ENCODE measurements at places on chromosomes 4 and X.
A peak's percentile ranks its signal among the peaks of the same experiment; 100 is the strongest.

GRCh38 chr4:179634862-179635261, 2192.6 kb upstream of the AGA start:
- DNase-seq = no peak

DNA sequence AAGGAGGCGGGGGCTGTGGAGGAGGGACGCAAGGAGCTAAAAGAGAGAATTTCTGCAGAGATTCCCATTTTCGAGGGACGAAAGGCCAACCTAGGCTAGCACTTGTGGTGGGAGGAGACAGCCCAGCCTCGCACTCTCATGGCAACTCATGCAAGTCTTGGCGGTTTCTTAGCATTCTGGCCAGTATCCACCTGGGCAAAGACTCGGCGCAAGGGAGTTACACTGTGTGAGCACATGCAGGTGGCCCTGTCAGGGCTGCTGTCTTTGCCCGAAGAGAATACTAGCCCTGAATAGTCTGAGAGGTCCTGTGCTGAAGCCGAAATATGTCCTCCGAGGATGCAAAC, 15.5 kb downstream of the MCF2 start:
- DNase-seq = no peak

DNA sequence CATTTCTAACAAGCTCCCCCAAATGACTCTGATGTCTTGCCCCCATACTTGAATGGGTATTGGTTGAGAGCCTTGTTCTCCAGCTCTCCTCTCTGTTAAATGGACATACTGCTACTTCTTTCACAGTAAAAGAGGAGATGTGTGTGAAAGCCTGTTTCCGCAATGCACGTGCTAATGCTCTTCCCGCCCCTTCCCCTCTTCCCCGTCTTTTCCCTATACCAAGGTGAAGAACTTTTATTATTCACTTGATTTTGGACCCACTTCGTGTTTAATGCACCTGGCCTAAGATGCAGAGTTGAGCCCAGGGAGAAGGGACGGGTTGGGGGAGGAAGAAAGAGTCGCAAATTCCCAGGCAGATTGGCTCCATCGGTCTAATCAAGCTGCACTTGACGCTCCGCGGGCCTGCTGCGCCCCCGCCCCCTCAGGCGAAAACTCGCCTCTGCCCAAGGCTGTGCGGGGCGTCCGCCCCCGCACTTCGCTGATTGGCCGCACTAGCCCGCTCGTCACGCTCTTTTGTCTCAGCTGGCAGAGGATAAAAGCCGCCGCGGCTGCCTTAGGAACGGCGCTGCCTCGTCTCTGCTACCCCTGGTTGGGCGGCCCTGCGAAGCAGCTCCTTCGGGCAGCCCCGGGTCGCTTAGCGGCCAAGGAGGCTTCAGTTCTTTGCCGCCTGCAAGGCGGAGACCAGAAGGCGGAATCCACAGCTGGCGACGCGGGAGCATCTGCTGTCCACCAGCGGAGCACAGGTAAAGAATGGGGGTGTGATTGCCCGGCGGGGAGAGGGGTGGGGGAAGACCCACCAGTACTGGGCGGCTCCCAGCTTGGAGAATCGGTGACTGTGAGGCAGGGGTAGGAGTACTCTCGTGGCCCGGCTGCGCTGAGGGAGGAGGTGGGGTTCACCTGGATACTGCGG, at the start of gene ZCCHC12:
Gene ZCCHC12, plus strand, starts transcription at position 562 of the 910 bp plus-strand sequence. CDS start 1,421 bp downstream, outside the sequence.
- DNase-seq = no peak

DNA sequence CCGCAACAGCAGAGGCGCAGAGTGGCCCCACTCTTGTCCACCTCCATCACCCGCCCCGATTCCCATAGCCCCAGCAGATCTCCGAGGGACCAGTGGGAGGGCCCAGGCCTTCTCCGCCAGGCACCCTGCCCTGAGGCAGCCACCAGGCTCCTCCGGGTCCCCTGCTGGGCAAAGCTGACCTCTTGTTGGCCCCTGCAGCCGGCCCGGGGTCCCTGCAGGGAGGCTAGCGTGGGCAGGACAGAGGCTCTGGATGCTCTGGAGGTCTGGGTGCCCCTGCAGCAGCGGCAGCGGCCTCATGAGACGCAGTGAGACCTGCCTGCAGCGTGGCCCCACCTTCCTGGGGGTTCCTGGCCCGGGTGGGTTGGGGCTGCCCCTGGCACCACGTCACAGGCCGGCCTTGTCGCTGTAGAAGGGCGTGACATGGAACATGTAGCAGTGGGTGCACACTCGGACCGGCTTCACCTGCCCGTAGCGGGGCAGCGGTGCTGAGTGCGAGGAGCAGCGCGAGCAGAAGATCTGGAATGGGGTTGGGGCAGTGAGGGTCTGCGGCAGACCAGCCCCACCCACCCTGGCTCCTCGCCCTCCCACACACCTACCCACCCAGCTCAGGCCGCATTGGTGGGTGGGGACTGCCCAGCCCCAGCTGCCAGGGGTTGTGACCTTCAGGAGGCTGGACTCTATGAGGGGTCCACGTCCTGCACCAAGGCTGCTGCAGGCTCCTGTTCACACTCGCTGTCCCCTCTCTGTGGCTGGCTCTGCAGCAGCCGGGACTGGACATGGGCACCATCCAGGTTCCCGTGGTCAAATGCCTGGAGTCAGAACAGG, 8.6 kb upstream of the MXD4 start:
- DNase-seq = no peak

GRCh38 chrX:18707426-18708049, at the start of gene PPEF1:
TSS of gene PPEF1 (plus strand) at chrX:18707645. CDS start at chrX:18707781, 136 bp downstream.
- no peak for DNase-seq

- DNase-seq = no peak
Measured at GRCh38 chrX:71908387-71908786, 2.3 kb upstream of the NHSL2 start.

DNA sequence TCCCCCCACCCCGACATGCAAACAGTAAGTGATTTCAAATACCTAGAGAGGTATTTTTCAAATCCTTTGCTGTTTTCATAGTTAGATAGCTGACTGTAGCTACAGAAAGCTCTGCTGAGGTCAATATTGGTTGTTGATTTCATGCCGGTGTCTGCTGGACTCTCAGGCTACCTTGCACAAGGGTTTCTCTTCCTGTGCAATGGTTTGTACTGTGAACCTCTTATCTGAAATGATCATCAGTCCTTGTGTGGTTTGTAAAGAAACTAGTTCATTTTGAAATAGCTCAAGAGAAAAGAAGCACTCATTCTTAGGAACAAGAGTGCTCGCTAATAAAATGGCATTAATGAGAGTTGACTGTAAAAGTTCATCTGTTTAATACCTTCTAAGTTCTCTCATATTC, 2.1 kb downstream of the MTM1 start:
- no peak for DNase-seq

DNA sequence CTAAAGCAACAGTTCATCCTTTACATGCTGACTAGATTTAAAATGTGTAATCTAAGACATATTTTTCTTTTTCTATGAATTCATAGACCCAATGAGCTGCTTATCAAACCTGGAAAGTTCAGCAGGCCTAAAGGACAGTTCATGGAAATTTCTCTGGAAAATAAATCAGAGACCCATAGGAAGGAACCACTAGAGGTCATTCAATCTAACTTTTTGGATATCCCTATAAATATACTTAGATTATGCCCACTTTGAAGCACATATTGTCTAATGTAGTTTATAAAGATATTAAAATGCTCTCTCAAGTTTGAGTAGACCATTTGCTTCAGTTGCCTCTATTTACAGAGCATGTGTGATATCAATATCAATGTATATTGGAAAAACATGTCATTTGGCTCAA, 473.0 kb downstream of the FAT4 start:
- no peak for DNase-seq

DNA sequence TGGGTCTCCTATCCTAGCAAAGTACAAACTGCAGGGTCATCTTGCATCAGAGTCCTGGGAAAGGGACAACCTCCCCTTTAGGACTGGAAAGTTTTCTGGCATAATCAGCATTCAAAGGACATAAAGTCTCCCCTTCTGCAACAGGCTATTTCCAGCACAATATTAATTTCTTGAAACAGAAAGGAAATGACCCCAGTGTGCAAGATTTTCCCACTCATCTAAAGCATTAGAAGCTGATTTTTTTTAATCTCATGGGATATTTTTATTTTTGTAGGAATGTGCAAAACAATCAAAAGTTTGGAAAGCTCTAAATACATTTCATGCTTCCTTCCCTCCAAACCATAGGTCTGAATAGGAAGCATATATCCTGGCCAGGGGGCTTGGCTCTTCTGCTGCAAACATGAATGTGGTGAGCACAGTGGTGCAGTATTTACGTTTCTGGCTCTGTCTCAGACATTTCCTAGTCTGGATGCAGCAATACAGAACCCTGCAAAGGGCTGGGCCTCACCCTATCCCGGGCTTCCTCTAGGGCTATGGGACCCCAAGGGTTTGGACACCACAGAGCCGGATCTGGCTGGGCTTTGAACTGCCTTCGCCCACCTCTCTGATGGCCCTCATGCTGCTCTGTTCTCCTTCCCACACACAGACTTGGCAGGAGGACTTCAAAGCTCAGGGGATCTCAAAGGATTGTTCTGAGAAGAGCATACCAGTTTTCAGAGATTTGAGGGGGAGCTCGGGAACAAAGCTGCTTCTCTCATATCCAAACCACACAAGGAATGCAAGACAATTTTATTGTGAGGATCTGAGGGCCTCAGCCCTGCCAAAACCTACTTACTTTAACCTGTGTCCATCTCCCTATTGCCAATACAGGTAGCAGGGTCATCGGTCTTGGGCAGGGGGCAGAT, 64.9 kb downstream of the POLR2B start:
- no peak for DNase-seq

DNA sequence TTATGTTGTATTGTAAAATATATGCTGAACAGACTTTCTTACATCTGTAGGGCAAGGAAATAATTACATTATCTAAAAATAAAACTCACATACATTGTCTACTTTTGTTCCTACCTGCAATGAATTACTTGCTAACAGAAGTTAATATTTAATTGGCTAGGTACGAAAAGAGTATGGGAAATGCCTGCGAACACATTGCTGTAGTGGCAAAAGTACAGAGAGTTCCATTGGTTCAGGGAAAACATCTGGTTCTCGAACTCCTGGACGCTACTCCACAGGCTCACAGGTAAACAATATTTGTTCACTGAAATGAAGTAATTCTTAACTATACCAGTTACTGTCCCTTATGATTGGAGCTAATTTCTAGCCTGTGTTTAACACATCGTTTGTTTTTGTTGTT, 837.4 kb downstream of the ADGRL3 start:
- DNase-seq = no peak

DNA sequence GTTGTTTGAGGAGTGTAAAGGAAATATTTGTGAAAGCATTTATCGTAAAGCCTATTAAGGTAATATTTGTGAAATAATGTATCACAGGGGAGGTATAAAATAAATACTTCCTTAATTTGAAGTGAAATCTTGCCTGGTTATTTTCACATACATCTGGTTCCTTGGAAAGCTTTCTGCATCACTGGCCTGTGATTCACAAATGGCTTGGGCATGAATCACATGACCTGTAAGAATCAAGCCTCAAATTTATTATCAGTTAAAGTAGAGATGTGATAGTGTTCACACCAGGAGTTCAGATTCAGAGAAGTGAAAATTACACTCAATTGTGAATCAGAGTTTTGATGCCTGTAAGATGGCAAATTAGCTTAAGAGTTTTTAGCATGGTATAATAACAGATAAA, 1911.4 kb downstream of the STIM2 start:
- DNase-seq = no peak

DNA sequence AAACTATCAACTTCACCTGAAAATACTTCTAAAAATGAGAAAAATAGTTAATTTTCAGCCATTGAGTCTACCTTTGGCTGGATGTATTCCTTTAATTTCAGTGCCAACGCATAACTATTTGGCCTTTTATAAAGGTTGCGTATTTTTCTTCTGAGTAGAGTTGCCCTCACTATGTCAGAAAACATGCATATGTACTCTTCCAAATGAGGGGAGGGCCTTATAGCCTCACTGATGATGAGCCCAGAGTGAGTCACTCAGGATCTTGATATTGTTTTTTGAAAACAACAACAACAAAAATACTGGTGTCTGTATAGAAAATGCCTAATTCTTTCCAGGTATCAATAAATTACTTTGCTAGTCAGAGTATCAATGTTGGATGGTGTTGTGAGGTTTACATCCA, 349.3 kb downstream of the FBXO8 start:
- no peak for DNase-seq

DNA sequence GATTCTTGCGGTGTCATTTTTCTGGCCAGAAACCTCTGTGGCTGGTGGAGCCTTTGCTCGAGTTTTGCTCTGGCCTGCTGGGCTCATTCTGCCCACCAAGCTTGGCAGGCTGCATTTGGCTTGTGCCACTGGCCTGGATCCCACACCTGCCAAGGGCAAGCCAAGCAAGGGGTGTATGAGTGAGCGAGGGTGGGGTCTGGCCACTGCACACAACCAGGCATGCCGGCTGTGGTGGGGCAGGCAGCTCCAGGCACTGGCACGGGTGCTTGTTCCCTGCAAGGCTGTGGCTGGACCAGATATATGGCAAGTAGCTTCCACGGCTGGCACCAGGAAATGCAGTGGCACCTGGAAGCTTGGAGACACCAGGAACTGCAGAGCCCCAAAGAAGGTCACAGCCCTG, 68.6 kb upstream of the PPP3CA start:
- no peak for DNase-seq

DNA sequence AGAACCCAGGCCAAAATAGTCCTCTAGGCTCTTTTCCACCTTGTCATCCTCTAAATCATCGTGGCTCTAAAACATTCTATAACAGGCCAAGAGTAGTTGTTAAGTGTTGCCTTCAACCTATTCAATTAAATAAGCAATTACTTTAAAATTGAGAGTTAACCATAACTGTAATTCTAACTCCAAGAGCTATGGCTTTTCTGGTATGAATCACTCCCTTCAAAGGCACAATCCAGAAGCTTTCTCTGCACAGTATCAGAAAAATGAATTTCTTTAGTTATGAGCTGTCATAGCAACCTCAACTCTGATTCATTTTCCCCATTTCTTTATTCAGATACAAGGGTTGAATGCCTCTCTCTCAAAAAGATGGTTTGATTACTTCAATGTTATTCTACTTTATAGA, 21.7 kb downstream of the INPP4B start:
- no peak for DNase-seq

DNA sequence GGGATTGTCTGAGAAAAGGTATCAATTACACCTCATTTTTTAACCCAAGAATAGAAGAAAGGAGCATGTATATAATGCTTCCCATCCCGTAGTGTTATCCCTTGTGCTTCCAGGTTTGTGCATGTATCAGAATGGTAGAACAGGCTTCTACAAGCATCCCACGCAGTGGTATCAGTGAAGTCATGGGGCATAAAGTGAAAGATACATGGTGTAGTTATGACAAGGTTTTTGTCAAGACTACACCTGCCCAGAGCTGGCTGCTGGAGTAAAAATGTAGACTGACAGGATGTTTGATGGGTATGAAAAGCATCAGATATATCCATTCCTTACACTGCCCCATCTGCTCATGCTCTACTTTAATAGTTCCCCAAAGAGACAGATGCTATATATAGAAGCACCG, 9.5 kb downstream of the TLR1 start:
- no peak for DNase-seq

DNA sequence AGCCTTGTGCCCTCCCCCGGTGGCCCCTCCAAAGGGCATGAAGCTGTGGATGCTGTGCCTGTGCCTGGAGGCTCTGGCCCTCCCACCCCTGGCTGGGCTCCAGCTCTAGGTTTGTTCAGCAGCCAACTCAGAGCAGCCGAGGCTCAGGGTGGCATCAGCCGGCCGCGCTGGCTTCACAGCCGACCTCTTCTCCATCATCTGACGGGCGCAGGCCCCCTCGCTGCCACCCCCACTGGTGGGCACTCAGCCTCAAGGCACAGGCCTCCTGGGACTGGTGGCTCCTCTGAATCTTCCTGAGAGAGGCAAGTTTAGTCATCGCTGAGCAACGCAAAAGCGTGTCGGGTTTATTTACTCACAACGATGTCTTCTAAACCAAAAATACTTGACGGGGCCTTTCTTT, 46.0 kb downstream of the PCGF3 start:
- peak; percentile 27 for DNase-seq

- DNase-seq = no peak
Measured at GRCh38 chrX:10072786-10073568, 83.8 kb upstream of the CLCN4 start.
